Type B pancreatic cell (in vitro differentiated cells): ENCODE measurements at places on chromosomes 3 and 15. TPM values are rescaled to one million over a fixed set of nuclear protein-coding genes. Genes with fewer than 3 reads are reported as not detected.

GRCh38 chr3:103410231-103410630 is 975.4 kb downstream of the ZPLD1 start:
- no peak overlapping the region for H3K4me3 ChIP-seq
- H3K4me1 ChIP-seq: no peaks in the 10 kb centered on the region
- H3K36me3 ChIP-seq: no peaks in the 10 kb centered on the region
- H3K27me3 ChIP-seq: no peaks in the 10 kb centered on the region
- no peak for DNase-seq

Gene MAPK6
- 56.6 and 57.9 TPM in 2 replicates for total RNA-seq

GRCh38 chr15:33204926-33205325 is 10.4 kb upstream of the FMN1 start:
- H3K27ac ChIP-seq: no peak overlapping the region
- H3K4me3 ChIP-seq: no peak overlapping the region
- DNase-seq: no peak
- H3K27me3 ChIP-seq: peaks cover 14% of the 10 kb centered on the region

GRCh38 chr3:139044366-139045210 is at the start of gene PRR23C:
PRR23C (minus strand) TSS chr3:139044892; CDS start chr3:139044620, 272 bp downstream.
- H3K27me3 ChIP-seq: no peaks in the 10 kb centered on the region
- H3K4me1 ChIP-seq: no peaks in the 10 kb centered on the region
- no peak within 1 kb of the TSS for H3K27ac ChIP-seq
- H3K36me3 ChIP-seq: no peaks in the 10 kb centered on the region
- DNase-seq: no peak

DNA sequence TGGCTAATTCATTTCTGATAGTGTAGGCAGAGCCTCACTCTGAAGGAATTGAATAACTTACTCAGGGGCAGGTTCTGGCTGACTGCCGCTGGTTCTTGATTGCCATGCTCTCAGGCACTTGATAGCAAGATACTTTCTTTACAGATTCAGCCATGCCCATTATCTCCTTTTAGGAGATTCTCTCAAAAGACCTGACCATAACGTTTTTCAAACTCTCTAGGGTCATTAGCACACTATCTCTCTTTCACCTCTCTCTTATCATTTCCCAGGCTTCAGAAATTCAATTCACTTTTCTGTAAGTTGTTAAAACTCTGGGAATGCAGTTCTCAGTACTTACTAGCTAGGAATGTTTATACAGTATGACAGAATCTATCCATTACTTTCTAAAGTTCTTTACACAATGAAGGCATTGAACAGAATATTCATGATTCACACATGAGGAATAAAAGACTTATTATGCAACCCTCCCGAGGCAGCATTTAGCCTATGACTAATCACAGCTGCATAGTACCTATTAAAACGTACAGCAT is 850.3 kb upstream of the CADM2 start:
- H3K27ac ChIP-seq: no peak overlapping the region
- no peak for DNase-seq

Gene TERC
- 2.3 and 11.7 TPM in 2 replicates for total RNA-seq

Gene ALDH1L1
- 5.0 and 10.2 TPM in 2 replicates for total RNA-seq

DNA sequence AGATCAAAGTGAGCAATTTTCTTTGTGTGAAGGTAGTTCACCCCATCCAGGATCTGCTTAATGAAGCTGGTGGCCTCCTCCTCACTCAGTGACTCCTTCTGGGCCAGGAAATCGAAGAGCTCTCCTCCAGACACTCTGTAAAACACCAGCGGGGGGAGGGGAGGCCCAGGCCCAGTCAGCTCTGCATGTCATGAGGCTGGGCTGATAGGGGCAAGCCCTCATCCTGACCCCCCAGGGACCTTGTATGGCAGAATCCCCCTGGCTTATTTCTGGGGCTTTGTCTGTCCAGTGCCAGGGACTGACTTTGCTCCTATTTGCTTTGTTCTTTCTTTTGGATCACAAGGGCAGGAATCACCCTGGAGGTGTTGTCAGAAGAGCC is 74.9 kb downstream of the DAPK2 start:
- peaks cover 27% of the 10 kb centered on the region for H3K4me1 ChIP-seq
- no peak overlapping the region for H3K4me3 ChIP-seq
- no peak for DNase-seq
- no peaks in the 10 kb centered on the region for H3K27me3 ChIP-seq
- H3K27ac ChIP-seq: no peak overlapping the region
- no peaks in the 10 kb centered on the region for H3K36me3 ChIP-seq
